Neural progenitor cell (in vitro differentiated cells): ENCODE measurements at places on chromosomes 6 and 20. TPM values are rescaled to one million over a fixed set of nuclear protein-coding genes. Genes with fewer than 3 reads are reported as not detected.
A peak's percentile ranks its signal among the peaks of the same experiment; 100 is the strongest.

DNA sequence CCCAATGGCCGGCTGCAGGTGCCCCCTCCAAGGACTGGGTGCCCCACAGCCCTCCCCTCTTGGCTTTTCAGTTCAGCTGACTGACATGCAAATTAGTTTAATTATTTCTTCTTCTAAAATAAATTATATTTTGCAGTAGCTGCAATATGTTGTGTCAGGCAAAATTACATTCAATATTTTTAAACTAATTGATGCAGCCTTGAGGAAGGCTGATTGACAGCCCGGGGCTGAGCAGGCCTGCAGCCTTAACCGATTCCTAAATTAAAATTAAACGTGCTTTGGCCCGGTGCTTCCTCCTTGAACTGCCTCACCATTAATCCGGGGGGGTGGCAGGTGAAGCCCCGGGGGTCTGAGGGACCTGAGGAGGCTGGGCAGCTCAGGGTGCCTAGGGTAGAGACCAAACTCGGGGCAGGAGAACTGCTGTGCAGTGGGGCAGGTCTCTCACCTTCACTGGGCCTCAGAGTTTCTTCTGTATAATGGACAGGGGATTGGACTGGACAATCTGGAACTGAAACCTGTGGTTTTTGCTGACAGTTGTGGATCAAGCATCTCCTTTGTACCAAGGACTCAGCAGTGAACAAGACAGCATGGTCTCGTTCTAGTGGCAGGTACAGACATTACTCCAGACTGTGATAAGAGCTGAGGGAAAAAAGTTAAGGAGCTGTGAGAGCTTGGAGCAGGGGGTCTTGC lies 72.5 kb downstream of the CD40 start:
- no peak overlapping the region for H3K27ac ChIP-seq
- H3K27me3 ChIP-seq = no peaks in the 10 kb centered on the region
- H3K4me3 ChIP-seq = no peak overlapping the region
- H3K4me1 ChIP-seq = peaks cover 17% of the 10 kb centered on the region
- DNase-seq = no peak

Gene SIRPD
- not detected in 2 replicates for total RNA-seq

DNA sequence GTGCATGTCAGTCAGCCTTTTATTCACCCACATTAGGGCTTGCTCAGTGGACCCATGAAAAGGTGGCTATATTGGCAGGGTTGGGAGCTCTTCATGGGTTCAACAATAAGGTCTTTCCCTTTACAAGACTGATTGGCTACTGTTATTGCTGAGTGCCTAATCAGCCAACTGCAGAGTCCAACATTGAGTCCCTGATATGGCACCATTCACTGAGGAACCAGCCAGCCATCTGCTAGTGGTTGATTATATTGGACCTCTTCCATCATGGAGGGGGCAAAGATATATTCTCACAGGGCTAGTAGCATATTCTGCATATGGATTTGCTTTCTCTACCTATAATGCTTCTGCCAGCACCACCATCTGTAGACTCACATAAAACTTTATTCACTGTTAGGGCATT lies 69.9 kb downstream of the CDKAL1 start:
- peaks cover 29% of the 10 kb centered on the region for H3K4me1 ChIP-seq
- no peak overlapping the region for H3K27ac ChIP-seq
- H3K4me3 ChIP-seq = no peak overlapping the region
- DNase-seq = no peak
- H3K36me3 ChIP-seq = no peaks in the 10 kb centered on the region

GRCh38 chr6:147201885-147202515 lies 2.2 kb upstream of the STXBP5 start:
- no peak overlapping the region for H3K27ac ChIP-seq
- DNase-seq = peak; percentile 38
- H3K4me3 ChIP-seq = peak overlapping the region; percentile 65
- H3K27me3 ChIP-seq = no peaks in the 10 kb centered on the region
- peaks cover 16% of the 10 kb centered on the region for H3K4me1 ChIP-seq

DNA sequence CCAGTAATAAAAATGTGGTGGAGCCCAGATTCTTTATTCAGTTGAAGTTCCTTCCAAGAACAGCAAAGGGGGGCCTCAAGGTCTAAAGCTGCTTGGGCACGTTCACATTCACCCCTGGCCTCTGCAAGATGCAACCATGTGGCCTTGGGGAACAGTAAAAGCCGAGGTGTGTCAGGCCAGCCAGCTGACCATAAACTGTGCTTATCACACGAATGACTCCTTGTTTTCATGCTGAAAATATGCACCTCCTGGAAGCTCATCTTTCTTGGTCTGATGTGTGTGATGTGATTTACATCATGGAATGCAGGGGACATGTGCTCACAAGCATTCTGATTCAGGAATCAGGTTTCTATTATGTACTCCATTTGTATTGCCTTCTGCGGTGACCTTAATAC lies 211.6 kb upstream of the MARCKS start:
- no peaks in the 10 kb centered on the region for H3K4me1 ChIP-seq
- DNase-seq = no peak
- H3K4me3 ChIP-seq = no peak overlapping the region

GRCh38 chr6:111098597-111098996 lies 11.3 kb downstream of the SLC16A10 start:
- no peaks in the 10 kb centered on the region for H3K4me1 ChIP-seq
- no peak for DNase-seq
- H3K27me3 ChIP-seq = no peaks in the 10 kb centered on the region

DNA sequence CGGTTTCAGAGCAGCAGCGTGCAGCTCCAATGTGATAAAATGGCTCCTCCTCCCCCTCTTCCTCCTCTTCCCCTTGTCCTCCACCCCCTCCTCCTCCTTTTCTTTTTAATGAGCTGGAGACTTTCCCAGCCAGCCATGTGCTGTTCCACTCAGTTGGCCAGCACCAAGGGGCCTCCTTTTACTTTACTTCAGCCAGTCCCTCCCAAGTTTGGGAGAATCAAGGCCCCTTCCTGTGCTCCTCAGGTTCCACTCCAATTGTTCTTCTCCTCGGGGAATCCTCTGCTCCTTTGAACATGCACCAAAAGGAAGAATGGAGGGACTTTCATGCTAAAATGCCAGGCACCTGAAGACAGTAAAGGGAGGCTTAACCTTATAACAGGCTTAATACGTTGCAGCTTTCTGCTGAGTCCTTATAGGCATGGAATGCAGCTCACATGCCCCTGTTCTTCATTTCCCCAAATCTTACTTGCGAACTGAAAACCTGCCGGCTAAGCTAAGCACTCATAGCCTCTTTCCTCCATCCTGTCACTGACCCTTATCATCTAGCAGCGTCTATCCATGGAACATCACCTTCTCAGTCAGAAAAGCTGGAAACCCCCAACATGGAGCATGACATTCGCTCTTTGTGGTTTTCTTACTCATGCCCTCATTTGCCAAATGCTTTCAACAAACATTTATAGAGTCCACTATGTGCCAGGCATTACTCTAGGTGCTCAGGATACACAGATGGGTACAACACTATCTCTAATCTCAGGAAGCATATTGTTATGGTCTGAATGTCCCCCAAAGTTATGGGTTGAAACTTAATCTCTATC lies 170.6 kb downstream of the PHACTR1 start:
- no peaks in the 10 kb centered on the region for H3K27me3 ChIP-seq
- H3K4me3 ChIP-seq = peak overlapping the region; percentile 3
- H3K36me3 ChIP-seq = no peaks in the 10 kb centered on the region

GRCh38 chr20:25467441-25467840 lies 60.0 kb downstream of the GINS1 start:
- no peak overlapping the region for H3K4me3 ChIP-seq
- H3K27ac ChIP-seq = no peak overlapping the region
- no peaks in the 10 kb centered on the region for H3K36me3 ChIP-seq
- no peaks in the 10 kb centered on the region for H3K4me1 ChIP-seq
- no peak for DNase-seq
- H3K27me3 ChIP-seq = no peaks in the 10 kb centered on the region

Gene MAS1
- not detected in 2 replicates for total RNA-seq

DNA sequence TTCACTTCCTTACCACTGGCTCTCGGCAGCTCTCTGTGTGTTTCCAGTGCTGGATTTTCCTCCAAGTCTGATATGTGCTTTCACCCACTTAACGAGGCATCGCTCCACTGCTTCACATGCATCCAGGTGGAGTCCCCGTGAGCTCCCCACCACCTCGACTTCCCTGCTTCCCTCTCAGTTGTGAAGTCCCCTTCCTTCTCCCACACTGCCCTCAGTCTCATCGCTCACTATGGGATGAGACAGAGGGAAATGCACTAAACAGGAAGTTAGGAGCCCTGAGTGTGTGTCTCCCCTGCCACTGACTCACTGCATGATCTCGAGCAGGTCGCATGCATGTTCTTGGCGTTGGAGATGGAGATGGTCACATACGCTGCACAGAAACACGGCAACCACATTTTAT lies 84.0 kb downstream of the MTHFD1L start:
- no peaks in the 10 kb centered on the region for H3K4me1 ChIP-seq
- H3K4me3 ChIP-seq = no peak overlapping the region

GRCh38 chr6:5712349-5713215 lies 294.1 kb downstream of the NRN1 start:
- no peaks in the 10 kb centered on the region for H3K27me3 ChIP-seq
- no peak overlapping the region for H3K27ac ChIP-seq
- no peaks in the 10 kb centered on the region for H3K36me3 ChIP-seq
- DNase-seq = no peak
- no peak overlapping the region for H3K4me3 ChIP-seq
- H3K4me1 ChIP-seq = peaks cover 10% of the 10 kb centered on the region

DNA sequence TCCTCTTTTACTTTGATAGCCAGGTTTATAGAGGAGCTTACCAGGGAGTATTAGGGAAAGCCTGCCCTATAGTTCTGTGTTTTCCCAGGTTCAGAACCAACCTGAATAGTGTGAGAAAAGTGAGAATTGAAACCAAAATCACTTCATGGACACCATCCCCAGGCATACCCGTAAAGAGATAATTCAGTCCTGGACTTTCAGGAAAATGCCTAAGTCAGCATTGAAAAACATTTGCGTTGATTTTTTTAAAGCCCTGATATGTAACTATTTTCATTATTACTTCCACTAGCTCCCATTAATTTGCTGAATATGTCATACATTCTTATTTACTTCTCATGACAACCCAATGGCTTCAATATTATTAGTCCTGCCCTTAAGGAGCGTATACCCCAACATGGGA lies 77.4 kb upstream of the TCF21 start:
- no peak for DNase-seq
- H3K4me3 ChIP-seq = no peak overlapping the region
- no peaks in the 10 kb centered on the region for H3K36me3 ChIP-seq
- no peak overlapping the region for H3K27ac ChIP-seq

- H3K4me1 ChIP-seq = peaks cover 6% of the 10 kb centered on the region
- H3K4me3 ChIP-seq = no peak overlapping the region
- no peak for DNase-seq
- no peaks in the 10 kb centered on the region for H3K36me3 ChIP-seq
- no peak overlapping the region for H3K27ac ChIP-seq
Measured at GRCh38 chr20:25565578-25566157, 19.7 kb downstream of the NINL start.

- H3K27ac ChIP-seq = no peak overlapping the region
- H3K36me3 ChIP-seq = no peaks in the 10 kb centered on the region
- no peak for DNase-seq
- no peaks in the 10 kb centered on the region for H3K27me3 ChIP-seq
Measured at GRCh38 chr6:125019281-125019680, 57.0 kb downstream of the RNF217 start.

- H3K4me3 ChIP-seq = peak within 1 kb of the TSS; percentile 24
- peaks cover 36% of the 10 kb centered on the region for H3K4me1 ChIP-seq
- peak; percentile 77 for DNase-seq
- H3K27ac ChIP-seq = no peak within 1 kb of the TSS
- H3K36me3 ChIP-seq = no peaks in the 10 kb centered on the region
Measured at GRCh38 chr6:44216677-44217331, at the start of gene MYMX. MYMX (plus strand) TSS chr6:44216926; CDS start chr6:44217472, 546 bp downstream.

GRCh38 chr6:23783901-23784300 lies 342.1 kb upstream of the NRSN1 start:
- H3K27ac ChIP-seq = no peak overlapping the region
- H3K27me3 ChIP-seq = no peaks in the 10 kb centered on the region
- H3K4me3 ChIP-seq = no peak overlapping the region
- no peak for DNase-seq
- H3K36me3 ChIP-seq = no peaks in the 10 kb centered on the region

DNA sequence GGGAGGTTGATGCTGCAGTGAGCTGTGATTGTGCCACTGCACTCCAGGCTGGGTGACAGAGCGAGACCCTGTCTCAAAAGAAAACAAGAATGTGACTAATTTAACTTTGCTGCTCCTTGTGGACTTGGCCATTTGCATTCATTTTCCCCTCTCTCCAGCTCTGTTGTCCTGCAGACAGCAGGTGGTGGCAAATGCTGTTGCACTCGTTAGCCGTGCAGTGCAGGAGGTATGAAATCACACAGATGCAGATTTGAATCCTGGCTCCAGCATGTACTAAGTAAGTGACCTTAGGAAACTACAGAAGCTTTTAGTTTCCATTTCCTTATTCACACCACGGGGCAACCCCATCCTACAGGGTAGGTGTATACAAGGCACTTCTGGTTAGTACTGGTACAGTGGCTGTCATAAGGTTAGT lies 9.6 kb upstream of the BEND3 start:
- H3K4me3 ChIP-seq = no peak overlapping the region
- no peak overlapping the region for H3K27ac ChIP-seq
- H3K27me3 ChIP-seq = no peaks in the 10 kb centered on the region
- H3K4me1 ChIP-seq = peaks cover 7% of the 10 kb centered on the region
- DNase-seq = peak; percentile 38

Gene SLC22A7
- total RNA-seq = not detected in 2 replicates

DNA sequence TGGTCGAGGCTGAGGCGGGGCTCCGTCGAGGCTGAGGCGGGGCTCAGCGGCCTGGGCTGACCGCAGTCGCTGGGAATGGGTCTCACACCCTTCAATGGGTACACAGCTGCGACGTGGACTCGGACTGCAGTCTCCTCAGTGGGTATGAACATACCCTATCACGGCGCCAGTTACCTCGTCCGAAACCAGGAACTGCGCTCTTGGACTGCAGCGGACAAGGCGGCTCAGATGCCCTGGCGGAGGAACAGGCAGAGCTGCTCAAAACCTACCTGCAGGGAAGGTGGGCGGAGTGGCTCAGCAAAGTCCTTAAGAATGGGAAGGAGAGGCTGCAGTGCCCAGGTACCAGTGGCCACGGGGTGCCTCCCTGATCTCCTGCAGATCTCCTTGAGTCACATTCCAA lies 14.2 kb downstream of the HLA-A start:
- no peaks in the 10 kb centered on the region for H3K27me3 ChIP-seq
- no peak overlapping the region for H3K4me3 ChIP-seq
- no peak for DNase-seq
- H3K36me3 ChIP-seq = no peaks in the 10 kb centered on the region
- H3K27ac ChIP-seq = no peak overlapping the region

DNA sequence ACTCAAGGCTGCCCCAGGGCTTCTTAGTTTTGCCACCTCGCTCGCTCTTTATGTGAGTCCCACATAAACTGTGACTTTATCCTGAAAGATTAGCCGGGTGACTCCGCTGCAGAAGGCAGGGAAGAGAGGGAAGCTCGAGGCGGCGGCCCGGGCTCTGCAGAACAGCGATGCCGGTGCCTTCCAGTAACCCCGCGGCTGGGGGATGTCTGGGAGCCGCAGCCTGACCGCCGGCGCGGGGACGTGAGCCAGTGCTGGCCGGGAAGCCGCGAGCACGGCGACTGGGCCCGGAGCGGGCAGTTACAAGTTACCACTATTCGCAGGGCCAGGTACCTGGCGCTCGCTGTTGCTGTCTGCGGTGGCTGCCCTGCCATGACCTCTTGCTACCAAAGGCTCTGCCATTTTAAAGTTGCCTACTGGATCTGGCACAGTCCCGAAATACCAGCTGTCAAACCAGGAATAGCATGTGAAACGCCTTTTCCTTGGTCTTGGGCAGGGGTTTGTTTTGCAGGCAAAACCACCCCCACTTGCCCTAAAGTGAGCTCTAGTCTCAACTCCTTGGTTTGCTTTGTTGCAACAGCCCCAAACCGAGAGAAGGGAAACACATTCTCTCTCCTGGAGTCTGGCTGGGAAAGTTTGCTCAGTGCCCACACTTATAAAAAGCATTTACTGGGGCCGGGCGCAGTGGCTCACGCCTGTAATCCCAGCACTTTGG lies 124.0 kb upstream of the SLC2A12 start:
- peak overlapping the region; percentile 83 for H3K4me3 ChIP-seq
- H3K36me3 ChIP-seq = no peaks in the 10 kb centered on the region
- H3K27me3 ChIP-seq = peaks cover 28% of the 10 kb centered on the region
- H3K27ac ChIP-seq = no peak overlapping the region
- peaks cover 4% of the 10 kb centered on the region for H3K4me1 ChIP-seq
